Kidney tubule cell (primary cell): ENCODE measurements at places on chromosomes 5 and 9.

DNA sequence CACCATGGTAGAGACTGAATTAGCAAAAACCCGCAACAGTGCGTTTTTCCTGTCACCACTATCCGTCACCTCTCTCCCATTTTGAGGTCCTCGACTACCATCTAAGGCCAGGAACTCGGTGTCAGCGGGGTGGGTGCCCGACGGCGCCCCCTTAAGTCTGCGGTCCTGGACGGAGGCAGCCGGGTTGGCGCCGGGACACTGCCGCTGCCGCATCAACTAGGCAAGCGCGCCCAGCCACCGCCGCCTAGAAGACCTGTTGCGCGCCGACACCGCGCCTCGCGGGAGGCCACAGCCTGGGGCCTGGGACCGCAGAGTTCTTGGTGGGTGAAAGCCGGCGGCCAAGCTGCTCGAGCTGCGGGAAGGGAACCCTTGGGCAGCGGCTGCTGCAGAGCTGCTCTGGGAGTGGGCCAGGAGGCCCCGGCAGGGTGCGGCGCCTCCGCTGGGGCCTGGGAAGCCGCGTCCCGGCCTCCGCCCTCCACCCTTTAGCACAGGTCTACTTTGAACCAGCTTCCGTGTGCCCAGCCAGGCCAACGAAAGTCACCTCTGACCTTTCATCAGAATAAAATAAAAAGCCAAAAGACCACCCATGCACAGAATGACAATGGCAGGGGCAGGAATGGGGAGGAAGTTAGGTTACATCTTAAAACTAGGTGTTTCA lies 3.5 kb downstream of the FOXB2 start:
- no peak for DNase-seq

DNA sequence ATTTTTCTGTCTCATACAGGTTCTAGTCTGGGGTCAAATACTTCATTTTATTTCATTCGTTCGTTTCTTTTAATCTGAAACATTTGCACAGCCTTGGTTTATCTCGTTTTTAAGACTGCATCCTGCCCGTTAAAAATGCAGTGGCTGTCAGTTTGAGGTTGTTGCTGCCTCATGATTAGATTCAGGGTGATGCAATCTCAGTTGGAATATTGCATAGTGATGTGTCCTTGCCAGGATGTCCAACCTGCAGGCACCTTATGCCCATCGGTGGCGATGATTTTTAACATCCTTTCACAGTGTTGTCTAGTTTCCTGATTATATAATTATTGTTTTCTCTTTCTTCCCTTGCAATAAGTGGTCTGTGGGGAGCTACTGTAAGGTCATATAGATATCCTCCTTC lies 45.1 kb downstream of the SH3GL2 start:
- DNase-seq: no peak

GRCh38 chr5:179401-179800 lies 11.9 kb upstream of the LRRC14B start:
- no peak for DNase-seq

GRCh38 chr5:169670769-169671525 lies 33.9 kb downstream of the DOCK2 start:
- no peak for DNase-seq

GRCh38 chr5:24906689-24907088 lies 261.9 kb upstream of the CDH10 start:
- DNase-seq: no peak

DNA sequence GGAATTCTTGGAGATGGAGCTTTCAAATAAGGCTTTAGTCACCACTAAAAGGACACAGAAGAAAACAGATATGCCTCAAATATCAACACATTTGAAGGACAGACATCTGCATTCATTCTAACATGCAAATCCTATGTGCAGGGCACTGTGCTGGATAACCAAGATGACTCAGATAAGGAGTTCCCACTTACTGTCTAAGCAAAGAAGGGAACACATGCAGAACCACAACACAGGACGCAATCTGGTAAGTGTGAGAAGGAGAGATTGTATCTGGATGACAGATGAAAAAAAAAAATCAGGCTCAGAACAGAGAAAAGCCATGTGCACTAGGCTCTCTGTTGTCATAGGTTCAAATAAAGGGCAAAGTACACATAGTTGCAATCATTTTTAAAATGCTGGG lies 42.5 kb downstream of the ELAVL2 start:
- no peak for DNase-seq

DNA sequence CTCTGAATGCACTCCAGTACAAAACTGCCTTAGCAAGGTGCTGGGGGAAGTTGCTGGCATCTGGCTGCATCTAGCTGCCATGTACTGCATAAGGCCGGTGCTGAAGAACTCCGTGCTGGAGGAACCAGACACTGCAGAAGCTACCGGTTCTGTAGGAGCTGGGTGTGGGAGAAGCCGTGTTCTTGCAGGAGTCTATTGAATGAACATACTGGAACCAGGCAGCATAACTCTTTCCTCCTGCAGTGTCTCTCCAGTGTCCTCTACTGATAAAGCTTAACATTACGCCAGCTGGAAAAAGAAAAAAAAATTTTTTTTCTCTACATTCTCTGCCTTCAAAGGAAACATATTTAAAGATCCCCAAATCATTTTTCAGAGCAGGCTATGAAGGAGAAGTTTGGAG lies 38.5 kb downstream of the VPS13A start:
- no peak for DNase-seq

DNA sequence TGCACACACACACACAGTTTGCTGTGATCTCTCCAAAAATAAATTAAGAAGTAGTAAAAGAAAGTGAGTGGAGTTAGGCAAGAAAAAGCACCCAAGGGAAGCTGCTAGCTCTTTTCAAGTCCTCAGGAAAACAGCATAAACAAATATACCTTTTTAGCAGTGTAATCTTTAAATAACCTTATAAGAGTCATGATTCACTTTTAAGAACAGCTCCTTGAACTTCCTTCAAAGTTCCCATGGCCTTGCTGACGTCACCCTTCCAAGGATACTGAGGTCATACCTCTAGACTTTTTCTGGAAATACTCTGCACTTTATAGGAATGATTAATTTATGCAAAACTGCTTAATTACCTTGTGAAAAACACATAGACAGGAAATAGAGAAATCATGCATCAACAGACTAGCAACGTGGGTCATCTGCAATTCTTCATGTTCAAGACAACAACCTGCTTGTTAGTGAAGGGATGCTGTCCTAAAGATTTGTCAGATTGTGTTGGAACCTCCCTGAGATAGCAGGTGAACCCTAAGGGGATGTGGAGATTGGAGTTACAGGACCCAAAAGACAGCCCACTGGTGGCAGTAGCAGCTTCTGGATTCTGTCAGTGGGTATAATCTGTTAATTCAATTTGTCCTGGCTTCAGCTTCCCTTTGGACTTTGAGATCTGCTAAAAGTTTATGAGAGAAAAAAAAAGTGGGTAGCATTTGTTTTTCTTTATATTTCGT lies 229.0 kb downstream of the ELAVL2 start:
- peak; percentile 51 for DNase-seq

DNA sequence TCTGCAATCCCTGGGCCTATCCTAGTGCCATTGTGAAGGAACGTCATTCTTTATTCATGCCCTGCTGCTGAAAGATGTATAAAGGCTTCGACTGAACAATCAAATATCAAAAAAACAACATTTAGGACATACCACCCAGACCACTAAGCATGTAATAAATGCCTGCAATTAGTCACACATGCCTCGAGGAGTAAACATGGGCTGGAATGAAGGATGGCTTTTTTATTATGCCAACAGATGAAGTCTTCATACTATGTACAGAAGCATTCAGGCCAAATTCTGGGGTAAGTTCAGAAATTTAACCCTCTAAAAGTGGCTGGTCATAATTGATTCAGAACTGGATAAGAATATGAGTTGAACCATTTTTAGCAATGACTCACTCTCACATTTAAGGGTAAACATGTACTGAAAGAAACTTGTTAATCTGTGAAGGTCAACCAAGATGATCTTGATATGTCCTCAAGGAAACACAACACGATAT lies 38.1 kb downstream of the FAM240B start:
- peak; percentile 64 for DNase-seq

GRCh38 chr5:56986626-56986947 lies 34.7 kb upstream of the MIER3 start:
- peak; percentile 96 for DNase-seq

DNA sequence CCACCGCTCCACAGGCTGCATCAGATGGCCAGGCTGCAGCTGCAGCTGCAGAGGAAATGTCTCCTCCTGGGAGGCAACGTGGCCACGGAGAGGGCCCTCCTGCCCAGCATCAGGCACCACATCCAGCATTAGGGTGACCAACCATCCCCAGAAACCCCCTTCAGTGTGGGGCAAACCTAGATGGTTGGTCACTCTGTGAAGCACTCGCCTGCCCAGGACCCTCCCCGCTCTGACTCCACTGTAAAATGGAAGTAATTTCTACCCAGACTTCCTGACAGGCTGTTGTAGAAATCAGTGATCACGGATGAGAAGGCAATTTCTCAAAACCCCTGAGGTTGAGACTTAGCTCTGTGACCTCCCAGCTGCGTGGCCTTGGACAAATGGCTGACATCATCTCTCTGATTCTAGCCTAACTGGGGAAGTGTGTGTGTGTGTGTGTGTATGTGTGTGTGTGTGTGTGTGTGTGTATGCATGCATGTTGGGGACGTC lies 31.6 kb downstream of the B4GALT1 start:
- no peak for DNase-seq

DNA sequence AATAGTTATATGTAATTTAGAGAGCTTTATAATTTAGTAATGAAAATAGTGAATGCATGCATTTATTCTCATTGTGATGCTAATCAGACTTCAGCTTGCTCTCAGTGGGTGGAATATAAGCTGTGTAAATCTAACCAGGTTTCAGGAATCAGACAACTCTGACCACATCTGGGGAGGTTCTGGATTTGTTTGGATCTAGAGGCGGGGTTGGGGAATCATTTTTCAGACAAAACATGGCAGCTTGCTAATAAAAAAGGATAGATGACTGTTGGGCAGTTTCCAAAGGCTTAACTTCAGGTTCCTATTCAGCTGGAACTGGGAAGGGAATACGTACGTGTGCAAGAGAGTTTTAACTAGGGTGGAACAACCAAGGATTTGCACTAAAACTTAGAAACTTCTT lies 43.2 kb upstream of the MAMDC2 start:
- DNase-seq: no peak

DNA sequence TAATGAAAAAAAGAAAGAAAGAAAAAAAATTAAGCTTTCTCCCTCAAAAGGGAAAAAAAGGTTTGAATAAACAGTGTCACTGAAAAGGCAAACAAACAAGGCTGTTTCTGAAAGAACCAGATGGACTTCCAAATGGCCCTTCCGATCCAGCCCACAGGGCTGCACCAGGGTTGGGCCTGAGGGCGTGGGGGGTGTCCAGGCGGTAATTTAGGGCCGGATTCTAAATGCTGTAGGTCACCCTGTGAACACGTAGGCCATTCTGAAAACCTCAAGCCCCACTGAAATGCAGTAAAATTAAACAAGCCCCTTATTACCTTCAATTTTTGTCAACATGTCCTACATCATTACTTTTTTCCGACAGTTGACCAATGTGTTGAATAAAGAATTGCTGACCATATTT lies 132.1 kb downstream of the HSD17B3 start:
- no peak for DNase-seq

DNA sequence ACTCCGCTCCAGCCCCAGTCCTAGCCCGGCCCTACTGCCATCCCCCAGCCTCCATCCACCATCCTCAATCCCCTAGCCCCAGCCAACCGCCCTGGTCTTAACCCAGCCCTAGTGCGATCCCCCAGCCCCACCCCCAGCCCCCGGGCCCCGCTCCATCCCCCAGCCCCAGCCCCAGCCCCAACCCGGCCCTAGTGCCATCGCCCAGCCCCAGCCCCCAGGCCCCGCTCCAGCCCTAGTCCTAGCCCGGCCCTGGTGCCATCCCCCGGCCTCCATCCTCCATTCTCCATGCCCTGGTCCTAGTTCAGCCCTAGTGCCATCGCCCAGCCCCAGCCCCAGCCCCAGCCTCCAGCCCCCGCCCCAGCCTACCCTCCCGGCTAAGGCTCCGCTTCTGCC lies 398 bp downstream of the TOR1A start:
- no peak for DNase-seq

DNA sequence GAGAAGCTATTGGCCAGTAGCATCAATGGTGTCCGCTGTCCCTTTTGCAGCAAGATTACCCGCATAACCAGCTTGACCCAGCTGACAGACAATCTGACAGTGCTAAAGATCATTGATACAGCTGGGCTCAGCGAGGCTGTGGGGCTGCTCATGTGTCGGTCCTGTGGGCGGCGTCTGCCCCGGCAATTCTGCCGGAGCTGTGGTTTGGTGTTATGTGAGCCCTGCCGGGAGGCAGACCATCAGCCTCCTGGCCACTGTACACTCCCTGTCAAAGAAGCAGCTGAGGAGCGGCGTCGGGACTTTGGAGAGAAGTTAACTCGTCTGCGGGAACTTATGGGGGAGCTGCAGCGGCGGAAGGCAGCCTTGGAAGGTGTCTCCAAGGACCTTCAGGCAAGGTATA lies 10.8 kb downstream of the TRIM32 start:
- DNase-seq: no peak

DNA sequence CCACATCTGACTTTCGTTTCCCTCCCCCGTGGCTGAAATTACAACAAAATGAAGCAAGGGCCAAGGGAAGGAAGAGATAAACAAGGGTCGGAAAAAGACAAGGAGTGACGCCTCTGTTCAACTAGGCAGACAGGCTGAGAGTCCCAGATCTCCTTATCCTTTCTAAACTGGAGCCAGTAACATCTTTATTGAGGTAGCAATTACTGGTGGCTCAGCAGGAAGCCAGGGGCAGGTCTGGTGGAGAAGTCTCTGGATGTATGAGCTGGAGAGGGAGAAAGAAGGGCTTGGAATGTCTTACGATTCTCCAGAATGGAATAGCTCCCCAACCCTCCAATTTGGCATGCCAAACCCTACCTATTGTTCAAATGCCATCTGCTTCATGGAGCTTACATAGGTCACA lies 190.8 kb upstream of the BRINP1 start:
- DNase-seq: no peak

DNA sequence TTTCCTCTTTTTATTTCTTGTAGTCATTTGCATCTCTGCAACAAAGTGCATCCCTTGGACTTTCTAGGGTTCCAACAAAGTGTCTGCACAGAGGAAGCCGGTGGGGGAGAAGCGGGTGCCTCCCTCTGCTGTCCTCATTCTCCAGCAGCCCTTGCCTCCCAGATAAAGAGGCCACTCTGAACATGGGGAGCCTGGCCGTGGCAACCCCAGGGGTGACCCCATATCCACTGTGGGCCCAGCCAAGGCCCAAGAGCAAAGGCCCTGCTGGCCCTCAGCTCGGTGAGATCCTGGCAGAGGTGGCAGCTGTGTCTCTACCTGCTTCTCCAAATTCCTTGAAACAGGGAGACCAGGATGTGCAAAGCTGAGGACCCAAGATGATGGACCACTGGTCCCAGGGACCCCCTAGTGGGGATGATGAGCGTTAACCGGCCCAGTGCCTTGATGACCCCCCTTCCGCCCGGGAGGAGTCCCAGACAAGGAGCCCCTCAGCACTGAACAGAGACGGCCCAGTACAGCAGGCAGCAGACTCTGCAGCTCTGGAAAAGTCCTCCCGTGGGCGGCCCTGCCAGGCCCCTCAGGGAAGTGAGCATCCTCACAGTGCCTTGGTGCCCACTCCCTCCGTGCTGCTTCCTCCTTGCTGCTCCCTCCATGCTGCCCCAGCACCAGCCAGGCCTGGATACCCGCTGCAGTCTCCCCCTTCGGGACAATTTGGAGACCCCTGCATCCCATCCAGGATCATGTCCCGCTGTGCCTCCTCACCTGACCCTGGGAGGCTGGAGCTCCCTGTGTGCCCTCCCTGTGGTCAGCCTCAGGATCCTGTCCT lies 62.5 kb downstream of the MRPL36 start:
- DNase-seq: no peak
